NCI-H1105 (cell line): ENCODE measurements at places on chromosomes 1 and 21.

DNA sequence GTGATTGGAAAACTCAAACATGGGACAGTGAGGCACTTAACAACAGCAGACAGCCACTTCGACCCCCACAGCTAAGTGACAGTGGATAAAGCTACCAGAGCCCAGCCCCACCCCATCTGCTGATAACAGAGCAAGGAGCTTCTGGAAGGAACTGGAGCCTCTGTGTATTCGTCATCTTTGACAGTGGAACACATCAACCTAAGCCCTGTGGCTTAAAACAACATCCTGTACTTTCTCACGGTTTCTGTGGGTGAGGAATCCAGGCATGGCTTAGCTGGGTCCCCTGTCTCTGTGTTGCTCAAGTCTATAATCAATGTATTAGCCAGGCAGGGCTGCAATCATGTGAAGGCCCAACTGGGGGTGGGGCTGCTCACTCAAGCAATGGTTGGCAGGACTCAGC lies 18.4 kb upstream of the SIPA1L2 start:
- DNase-seq, result no peak

DNA sequence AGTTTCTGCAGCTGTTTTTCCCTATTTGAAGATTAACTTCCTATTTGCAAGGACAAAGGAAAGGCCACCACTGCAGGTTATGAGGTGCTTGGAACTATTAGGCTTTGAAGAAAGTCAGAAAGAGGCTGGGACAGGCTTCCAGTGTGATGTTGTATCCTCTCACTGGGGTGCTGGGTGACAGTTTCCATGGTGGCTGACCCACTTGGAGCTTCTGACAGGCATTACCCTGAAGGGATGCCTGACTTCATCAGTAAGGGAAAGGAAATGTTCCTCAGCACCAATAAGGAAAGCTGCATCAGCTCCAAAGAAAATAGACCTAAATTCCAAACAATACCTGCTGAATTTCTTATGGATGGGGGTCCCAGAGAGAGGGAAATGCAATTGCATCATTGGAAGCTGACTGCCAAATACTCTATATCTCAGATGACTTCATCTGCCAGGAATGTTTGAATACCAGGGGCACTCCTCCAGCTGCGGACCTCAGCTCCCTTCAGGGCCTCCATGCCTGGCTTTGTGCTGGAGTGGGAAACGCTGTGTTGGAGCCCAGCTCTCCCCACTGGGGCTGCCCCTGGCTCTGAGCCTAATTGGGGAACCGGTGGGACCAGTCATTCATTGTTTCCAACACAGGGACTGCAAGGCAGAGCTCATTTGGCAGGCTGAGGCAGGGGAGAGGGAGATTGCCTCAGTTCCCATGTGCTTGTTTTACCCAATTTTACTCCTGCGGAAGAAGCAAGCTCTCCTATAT lies 76.6 kb downstream of the RGL1 start:
- peak; percentile 84 for DNase-seq

DNA sequence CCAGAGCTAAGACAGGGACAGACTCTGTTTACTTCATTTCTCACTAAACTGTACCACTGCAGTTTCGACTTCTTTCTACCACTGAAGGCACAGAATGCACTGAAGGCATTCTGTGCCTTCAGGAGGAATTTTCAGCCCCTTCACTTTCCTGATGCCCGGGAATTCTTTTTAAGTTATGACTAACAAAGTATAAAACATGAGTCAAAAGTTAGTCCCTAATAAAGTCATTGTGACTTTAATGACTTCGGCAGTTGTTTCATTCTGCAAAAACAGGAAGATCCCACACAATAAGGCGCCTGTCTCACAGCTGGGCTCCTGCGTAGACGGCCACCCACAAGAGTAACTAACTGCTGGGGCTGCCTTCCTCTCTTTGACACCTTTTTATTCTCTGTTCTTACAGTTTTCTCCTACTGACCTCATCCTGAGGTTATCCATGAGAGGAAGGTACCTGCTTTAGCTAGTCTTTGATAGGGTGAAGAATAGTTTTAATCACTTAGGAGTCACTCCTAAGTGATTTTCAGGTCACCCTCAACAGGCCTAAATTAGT lies 183.9 kb upstream of the SGIP1 start:
- no peak for DNase-seq

- no peak for DNase-seq
These were observed 2.7 kb downstream of the RNASEL start for GRCh38 chr1:182586380-182586779.

- DNase-seq, result no peak
These were observed 20.6 kb upstream of the SLC45A3 start for GRCh38 chr1:205700865-205701401.

DNA sequence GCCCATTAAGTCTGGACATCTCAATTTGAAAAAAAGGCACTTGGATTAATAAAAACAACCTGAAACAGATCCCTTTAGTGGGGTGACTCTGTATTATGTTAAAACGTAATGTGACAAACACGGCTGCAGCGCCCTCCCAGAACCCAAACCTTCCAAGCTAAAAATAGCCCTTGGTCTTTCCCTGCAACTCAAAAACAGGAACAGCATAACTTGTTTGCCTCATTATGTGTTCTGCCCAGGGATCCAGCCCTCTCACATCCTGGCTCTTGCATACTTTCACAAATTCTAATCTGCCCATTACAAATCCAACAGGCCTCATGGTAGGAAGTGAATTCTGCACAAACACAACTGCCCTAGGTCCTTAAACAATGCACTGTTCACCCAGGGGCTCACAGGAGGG lies 94.7 kb upstream of the GADD45A start:
- DNase-seq, result no peak

- no peak for DNase-seq
These were observed 253.1 kb upstream of the FGGY start for GRCh38 chr1:59043796-59044195.

- DNase-seq, result no peak
These were observed 261.9 kb downstream of the HLX start for GRCh38 chr1:221141096-221141495.

DNA sequence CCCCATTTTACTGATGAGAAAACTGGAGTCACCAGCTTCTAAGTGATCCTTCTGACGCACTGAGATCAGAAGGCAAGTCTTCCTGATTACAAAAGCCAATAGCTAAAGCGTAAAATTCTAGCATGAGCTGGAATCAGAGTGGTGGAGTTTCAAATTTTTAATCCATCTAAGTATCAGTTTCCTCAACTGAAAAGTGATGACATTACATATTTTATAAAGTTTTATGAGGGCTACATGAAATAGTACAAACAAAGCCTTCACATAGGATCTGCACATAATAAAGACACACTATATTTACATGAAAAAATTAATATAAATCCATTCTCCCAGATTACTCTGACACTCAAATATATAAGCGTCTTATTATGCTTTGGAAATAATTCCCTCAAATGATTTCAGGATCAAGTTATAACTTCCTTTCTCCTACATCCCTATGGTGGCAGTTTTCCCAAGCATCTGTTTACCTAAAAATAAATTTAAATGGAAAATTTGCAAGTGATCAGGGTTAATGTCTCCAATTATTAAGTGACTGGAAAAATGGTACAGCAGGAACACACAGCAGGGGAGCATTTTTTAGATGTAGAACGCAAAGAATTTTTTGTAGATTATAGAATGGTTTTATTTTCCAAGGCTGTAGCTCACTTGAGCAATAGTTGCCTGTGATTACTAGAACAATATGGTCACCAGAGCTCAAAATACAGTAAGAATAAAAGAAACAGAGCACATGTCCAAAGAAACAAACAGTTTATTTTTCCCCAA lies 490.4 kb upstream of the C1orf87 start:
- no peak for DNase-seq

DNA sequence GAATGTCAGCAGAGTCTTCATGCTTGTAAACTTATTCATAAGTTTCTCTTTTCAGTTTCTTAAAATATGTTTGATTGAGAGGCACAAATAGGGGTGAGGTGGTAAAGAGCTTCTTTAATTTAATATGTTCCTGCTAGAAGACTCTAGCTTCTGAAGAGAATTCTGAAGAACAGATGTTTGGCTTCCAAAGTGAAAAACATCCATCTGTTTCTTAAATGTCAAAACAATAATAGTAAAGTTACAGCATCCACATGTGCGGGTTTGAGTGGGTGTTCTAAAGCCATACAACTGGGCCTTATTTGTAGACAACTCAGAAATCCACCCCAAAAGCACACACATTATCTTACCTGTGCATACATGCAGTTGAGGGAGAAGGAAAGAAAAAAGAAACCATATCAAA lies 144.0 kb upstream of the ADGRL4 start:
- DNase-seq, result no peak
